Mesothelial cell of epicardium (in vitro differentiated cells): ENCODE measurements at places on chromosomes 12 and 14. TPM values are rescaled to one million over a fixed set of nuclear protein-coding genes. Genes with fewer than 3 reads are reported as not detected.

HOXC12 gene
- total RNA-seq: not detected in 3 replicates

VEZT gene
- 107 to 110 TPM (median 107 TPM) in 3 replicates for total RNA-seq

MFAP5 gene
- total RNA-seq: 0.60 to 1.8 TPM (median 1.5 TPM) in 3 replicates

RNF34 gene
- total RNA-seq: 34.4 to 41.0 TPM (median 37.0 TPM) in 3 replicates

SLC22A17 gene
- total RNA-seq: 47.7 to 50.5 TPM (median 49.0 TPM) in 3 replicates

IFNG-AS1 gene
- total RNA-seq: not detected in 3 replicates

KSR2 gene
- total RNA-seq: 0.69 to 0.71 TPM (median 0.70 TPM) in 3 replicates

DNA sequence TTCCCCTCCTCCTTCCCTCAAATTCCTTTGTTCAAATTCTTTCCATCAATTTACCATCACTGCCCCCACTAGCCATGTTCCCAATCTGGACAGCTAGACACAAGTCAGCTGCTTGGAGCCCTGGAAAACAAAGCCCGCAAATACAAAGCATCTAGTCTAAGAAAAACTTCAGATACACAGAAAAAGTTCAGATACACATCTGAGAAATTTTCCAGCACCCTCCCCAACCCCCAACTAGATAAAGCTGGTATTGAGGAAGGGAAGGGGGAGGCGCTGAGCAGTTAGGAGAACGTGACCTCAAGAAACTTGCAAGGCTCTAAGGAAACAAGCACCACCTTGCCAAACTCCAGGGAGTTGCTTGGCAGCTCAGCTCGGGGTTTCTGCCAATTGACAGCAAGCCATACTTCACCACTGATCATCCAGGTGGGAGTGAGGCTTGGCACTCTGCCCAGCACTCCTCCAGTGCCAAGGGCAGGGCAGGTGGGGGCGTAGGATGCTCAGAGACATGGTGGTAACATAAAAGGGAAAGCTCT lies 5.1 kb upstream of the CNIH1 start:
- no peaks in the 10 kb centered on the region for H3K36me3 ChIP-seq
- H3K27me3 ChIP-seq: peaks cover 5% of the 10 kb centered on the region
- H3K4me1 ChIP-seq: peaks cover 40% of the 10 kb centered on the region
- H3K27ac ChIP-seq: peak overlapping the region; percentile 94
- peak; percentile 36 for DNase-seq
- no peak overlapping the region for H3K4me3 ChIP-seq

- DNase-seq: no peak
- no peak overlapping the region for H3K4me3 ChIP-seq
- peaks cover 1% of the 10 kb centered on the region for H3K36me3 ChIP-seq
- no peaks in the 10 kb centered on the region for H3K4me1 ChIP-seq
- H3K27me3 ChIP-seq: no peaks in the 10 kb centered on the region
- H3K27ac ChIP-seq: no peak overlapping the region
Measured at GRCh38 chr14:84566109-84566508, 963.8 kb upstream of the FLRT2 start.

DNA sequence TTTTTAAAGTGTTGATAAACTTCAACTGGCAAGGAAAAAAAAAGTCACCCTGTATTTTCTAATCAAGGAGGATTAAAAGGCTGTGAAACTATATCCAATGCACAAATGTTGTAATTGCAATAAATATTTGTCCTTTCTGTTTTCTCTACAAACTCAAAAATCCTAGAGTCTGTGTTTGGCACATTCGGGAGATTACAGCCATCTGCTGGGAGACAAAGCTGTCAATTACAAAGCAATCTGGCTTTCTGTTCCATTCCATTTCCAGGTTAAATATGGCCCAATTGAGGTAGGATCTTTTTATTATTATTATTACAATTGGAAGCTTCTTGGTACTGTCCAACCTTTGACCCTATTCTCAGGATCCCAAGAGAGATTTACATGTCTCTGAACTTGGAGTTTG lies 295.9 kb downstream of the DIO2 start:
- peaks cover 18% of the 10 kb centered on the region for H3K27me3 ChIP-seq
- peaks cover 7% of the 10 kb centered on the region for H3K4me1 ChIP-seq
- H3K36me3 ChIP-seq: peaks cover 3% of the 10 kb centered on the region

GRCh38 chr14:99247101-99247729 lies 24.8 kb downstream of the BCL11B start:
- H3K36me3 ChIP-seq: no peaks in the 10 kb centered on the region
- no peak for DNase-seq
- H3K4me3 ChIP-seq: peak overlapping the region; percentile 68
- H3K4me1 ChIP-seq: peaks cover 54% of the 10 kb centered on the region
- H3K27me3 ChIP-seq: no peaks in the 10 kb centered on the region

- H3K27ac ChIP-seq: peak overlapping the region; percentile 92
- peaks cover 32% of the 10 kb centered on the region for H3K4me1 ChIP-seq
Measured at GRCh38 chr14:104224131-104224505, 85.7 kb downstream of the KIF26A start.

DNA sequence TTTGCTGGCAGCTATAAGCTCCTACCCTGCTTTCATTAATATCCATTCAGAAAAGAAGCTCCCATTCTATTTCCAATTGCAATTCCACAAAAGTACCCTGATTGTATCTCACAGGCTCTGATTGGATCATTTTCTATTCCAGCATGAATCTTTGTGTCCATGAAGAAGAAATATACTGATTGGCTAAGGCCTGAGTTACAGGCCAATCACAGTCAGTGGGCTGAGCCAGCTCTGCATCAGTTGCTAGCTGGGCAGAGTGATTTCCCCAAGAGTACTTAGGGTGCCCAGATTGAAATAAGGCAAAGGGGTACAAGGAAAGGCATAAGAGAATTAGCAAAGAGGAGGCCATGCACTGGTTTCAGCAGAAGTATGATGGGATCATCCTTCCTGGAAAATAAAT lies 14.4 kb downstream of the ART4 start:
- no peak for DNase-seq
- no peaks in the 10 kb centered on the region for H3K36me3 ChIP-seq
- H3K4me3 ChIP-seq: no peak overlapping the region
- H3K4me1 ChIP-seq: peaks cover 7% of the 10 kb centered on the region

DNA sequence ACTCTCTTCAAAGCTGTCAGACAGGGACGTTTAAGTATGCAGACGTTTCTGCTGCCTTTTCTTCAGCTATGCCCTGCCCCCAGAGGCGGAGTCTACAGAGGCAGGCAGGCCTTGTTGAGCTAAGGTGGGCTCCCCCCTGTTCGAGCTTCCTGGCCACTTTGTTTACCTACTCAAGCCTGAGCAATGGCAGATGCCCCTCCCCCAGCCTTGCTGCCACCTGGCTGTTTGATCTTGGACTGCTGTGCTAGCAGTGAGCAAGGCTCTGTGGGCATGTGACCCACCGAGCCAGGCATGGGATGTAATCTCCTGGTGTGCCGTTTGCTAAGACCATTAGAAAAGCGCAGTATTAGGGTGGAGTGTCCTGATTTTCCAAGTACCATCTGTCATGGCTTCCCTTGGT lies 900.4 kb upstream of the MDGA2 start:
- peaks cover 2% of the 10 kb centered on the region for H3K4me1 ChIP-seq
- DNase-seq: no peak
- H3K36me3 ChIP-seq: peaks cover 6% of the 10 kb centered on the region
- H3K4me3 ChIP-seq: no peak overlapping the region

- H3K4me3 ChIP-seq: peak overlapping the region; percentile 73
- no peaks in the 10 kb centered on the region for H3K36me3 ChIP-seq
- no peaks in the 10 kb centered on the region for H3K27me3 ChIP-seq
Measured at GRCh38 chr12:3077572-3078081, 448 bp downstream of the TSPAN9 start.

DNA sequence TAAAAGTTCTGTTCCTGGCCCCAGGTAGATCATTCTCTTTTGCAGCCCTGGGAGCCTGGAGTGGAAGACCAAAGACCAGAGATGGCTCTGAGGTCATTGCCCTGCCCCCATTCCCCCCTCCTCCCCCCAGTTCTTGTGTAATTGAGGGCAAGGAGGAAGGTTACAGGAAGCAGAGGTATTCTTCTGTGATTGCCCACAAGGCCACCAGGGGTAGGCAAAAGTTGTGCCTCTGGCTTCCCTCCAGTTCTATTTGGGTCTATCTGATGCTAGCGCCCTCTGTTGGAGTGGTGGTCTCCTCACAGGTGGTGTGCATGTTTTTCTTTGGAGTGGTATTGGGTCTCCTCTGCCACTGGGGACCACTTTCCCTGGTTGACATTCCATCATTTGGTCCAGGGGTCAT lies 41.2 kb upstream of the CRY1 start:
- no peak overlapping the region for H3K27ac ChIP-seq
- H3K4me3 ChIP-seq: no peak overlapping the region
- H3K36me3 ChIP-seq: no peaks in the 10 kb centered on the region
- no peak for DNase-seq
- H3K4me1 ChIP-seq: peaks cover 6% of the 10 kb centered on the region
- H3K27me3 ChIP-seq: peaks cover 5% of the 10 kb centered on the region

GRCh38 chr12:70908978-70909377 lies 11.6 kb downstream of the PTPRR start:
- H3K4me3 ChIP-seq: no peak overlapping the region
- DNase-seq: no peak
- H3K36me3 ChIP-seq: no peaks in the 10 kb centered on the region
- no peaks in the 10 kb centered on the region for H3K4me1 ChIP-seq
- H3K27ac ChIP-seq: no peak overlapping the region
- H3K27me3 ChIP-seq: peaks cover 37% of the 10 kb centered on the region

- no peaks in the 10 kb centered on the region for H3K27me3 ChIP-seq
- DNase-seq: no peak
- H3K4me3 ChIP-seq: no peak overlapping the region
- peaks cover 3% of the 10 kb centered on the region for H3K36me3 ChIP-seq
Measured at GRCh38 chr14:76083796-76084765, 67.6 kb upstream of the GPATCH2L start.

GRCh38 chr12:81888961-81889360 lies 129.8 kb upstream of the PPFIA2 start:
- H3K27me3 ChIP-seq: no peaks in the 10 kb centered on the region
- H3K36me3 ChIP-seq: no peaks in the 10 kb centered on the region
- H3K27ac ChIP-seq: peak overlapping the region; percentile 49
- DNase-seq: no peak

- H3K4me3 ChIP-seq: peak overlapping the region; percentile 76
- H3K36me3 ChIP-seq: no peaks in the 10 kb centered on the region
- no peak for DNase-seq
- H3K27me3 ChIP-seq: peaks cover 46% of the 10 kb centered on the region
- peaks cover 40% of the 10 kb centered on the region for H3K4me1 ChIP-seq
Measured at GRCh38 chr14:51862176-51862796, 1.9 kb downstream of the GNG2 start.

DNA sequence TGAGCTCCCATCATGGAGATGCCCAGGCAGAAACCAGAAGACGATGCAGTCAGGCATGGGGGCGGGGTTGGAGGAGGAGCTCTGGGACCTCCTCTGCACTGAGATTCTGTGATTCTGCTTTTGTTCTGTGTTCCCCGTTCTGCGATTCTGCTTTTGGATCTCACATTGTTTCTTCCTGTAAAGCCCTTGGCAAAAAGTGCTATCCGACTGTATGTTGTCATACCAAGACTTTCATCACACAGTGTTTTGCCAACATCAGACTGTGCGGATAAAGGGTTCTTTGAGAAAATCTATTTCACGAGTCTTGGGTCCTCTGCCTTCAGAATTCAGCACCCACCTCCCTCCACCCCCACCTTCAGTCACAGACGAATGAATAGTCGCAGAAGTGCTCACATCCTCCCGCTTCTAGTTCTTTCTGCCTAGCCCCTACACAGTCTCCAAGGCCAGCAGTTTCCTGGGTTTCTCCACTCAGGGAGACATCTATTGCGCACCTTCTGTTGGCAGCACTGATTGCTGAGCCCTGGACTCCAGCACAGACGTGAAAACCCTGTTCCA lies 24.7 kb upstream of the PWP1 start:
- DNase-seq: no peak
- H3K4me3 ChIP-seq: no peak overlapping the region
- peaks cover 39% of the 10 kb centered on the region for H3K27me3 ChIP-seq
- no peak overlapping the region for H3K27ac ChIP-seq
- no peaks in the 10 kb centered on the region for H3K4me1 ChIP-seq

DNA sequence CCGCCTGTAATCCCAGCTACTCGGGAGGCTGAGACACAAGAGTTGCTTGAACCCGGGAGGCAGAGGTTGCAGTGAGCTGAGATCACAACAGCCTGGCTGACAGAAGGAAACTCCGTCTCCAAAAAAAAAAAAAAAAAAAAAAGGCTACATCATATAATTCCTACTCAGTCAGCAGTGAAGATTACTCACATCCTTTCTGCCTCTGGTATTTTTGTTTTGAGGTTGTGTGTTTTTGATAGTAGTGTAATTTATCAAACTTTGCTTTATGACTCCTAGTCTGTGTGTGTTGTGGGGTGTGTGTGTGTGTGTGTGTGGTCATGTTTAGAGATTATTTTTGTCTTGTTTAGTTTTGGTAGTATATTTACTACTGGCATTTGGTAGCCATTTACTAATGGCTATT lies 29.8 kb upstream of the DLGAP5 start:
- no peak overlapping the region for H3K27ac ChIP-seq
- H3K27me3 ChIP-seq: no peaks in the 10 kb centered on the region
- H3K36me3 ChIP-seq: no peaks in the 10 kb centered on the region
- DNase-seq: no peak
- H3K4me1 ChIP-seq: peaks cover 8% of the 10 kb centered on the region

- peaks cover 9% of the 10 kb centered on the region for H3K36me3 ChIP-seq
- no peak overlapping the region for H3K4me3 ChIP-seq
- no peak overlapping the region for H3K27ac ChIP-seq
- H3K4me1 ChIP-seq: peaks cover 18% of the 10 kb centered on the region
Measured at GRCh38 chr12:6337958-6338433, 3.9 kb downstream of the TNFRSF1A start.
